ENCODE measurements at places on chromosomes 6 and 20.

DNA sequence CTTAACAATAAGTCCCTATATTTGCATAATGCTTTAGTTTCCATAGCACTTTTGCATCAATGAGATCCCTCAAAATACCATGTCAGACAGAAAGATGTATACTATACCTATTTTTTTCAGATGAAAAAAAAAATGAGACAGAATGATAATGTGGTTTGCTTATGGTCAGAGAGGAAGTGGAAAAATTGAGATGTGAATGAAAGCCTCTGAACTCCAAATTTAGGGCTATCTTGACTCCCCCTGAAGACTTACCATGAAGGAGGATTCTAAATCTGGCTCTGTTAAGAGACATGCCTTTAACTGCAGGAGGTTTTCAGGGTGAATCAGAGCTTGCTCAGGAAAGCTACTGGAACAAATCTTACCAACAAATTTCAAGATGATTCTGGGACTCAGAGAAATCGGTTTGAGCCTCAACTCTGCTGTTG is 176.2 kb downstream of the ISM1 start:
- no peak for DNase-seq

- no peak for DNase-seq
These were observed 108.4 kb upstream of the PTPN1 start for GRCh38 chr20:50401587-50402418.

GRCh38 chr6:67630146-67630545 is 1004.9 kb upstream of the ADGRB3 start:
- DNase-seq, result no peak

- no peak for DNase-seq
These were observed 9.1 kb upstream of the BPIFB4 start for GRCh38 chr20:33070111-33071053.

- no peak for DNase-seq
These were observed 40.3 kb upstream of the XRN2 start for GRCh38 chr20:21262812-21263211.
